ENCODE measurements at places on chromosomes 6 and 20.

DNA sequence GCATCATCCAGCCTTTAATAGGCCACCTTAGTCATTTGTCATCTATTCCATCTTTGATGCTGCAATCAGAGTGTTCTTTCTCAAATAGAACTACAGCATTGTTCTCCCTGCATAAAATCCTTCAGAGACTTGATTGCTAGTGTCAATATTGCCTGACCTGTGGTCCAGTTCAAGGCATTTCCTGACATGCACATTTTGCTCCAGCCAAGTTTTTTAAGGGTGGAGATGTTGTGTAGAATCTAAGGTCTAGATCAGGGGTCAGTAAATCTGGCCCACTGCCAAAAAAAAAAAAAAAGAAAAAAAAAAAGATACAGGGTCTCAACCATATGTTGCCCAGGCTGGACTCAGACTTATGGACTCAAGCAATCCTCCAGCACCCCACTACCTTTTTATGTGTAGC is 354.4 kb downstream of the FRK start:
- DNase-seq, result no peak

DNA sequence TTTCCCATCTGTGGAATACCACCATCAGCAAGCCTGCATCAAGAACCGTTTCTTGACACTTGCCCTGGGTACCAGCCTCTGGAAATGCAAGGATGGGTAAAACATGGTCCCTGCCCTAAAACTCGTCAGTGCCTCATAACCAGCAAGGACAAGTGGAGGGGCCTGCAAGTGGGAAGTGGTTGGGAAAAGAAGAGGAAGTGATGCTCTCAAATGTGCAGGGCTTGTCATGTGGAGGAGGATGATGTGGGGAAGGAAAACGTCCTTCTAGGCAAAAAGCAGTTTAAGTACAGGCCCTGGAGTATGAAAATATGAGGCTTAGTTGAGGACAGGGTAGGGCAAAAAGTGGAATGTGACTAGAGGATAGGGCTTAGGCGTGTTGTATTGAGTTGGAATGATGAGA is 19.0 kb downstream of the RREB1 start:
- no peak for DNase-seq

DNA sequence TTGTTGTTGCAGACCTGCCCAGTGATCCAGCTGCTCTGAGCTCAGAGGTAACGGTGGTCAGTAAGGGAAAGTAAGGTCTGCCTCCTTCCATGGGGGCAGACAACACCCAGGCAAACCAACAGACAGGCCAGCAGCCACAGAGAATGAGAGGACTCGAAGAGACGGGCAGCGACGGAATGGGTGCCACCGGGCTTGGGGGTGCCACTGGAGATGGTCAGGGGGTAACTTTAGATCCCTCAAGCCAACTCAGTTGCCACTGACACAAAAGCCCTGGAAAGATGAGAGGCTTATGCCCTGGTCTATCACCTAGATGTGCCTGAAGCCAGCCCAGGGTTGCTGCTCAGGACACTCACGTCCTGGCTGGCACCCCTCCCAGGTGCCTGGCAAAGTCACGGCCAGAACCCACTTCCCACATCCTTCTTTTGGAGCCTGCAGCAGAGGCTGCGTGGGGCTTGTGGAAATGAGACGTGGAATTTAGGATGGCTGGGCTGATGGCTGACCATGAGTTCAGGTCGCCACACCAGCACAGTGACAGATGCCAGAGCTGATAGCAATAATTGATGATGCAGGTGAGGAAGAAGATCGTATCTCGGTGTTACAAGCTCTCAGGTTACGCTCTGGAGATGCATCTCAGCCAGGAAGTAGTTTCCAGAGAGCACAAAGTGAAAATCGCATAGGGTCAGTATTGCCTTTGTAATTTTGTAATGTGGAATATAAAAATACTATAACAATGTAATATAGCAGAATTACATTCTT is 209.1 kb downstream of the SYNDIG1 start:
- DNase-seq, result no peak

- DNase-seq, result no peak
Observed at GRCh38 chr6:109516929-109517328, 33.9 kb upstream of the ZBTB24 start.

DNA sequence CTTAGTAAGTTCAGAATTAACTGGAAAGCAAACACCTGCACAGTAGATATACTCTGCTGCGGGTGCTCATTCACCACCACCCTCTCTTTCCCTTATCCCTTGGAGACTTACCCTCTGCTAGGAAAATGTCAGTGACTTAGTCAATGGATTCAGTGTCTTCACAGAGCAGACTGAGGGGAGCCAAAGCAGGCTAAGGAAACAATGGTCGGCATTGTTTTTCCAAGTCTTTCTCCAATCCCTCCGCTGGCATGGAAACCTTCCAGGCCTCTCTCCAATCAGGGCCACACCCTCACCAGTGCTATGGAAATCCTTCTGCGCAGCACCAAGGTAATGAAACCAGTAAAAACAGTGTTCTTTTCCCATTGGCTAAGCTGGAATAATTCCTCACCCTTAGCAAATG is 531.2 kb downstream of the TFAP2B start:
- peak; percentile 18 for DNase-seq

- no peak for DNase-seq
Observed at GRCh38 chr6:44699851-44700250, 312.3 kb downstream of the CDC5L start.

GRCh38 chr6:135018941-135019340 is 35.7 kb downstream of the HBS1L start:
- no peak for DNase-seq

DNA sequence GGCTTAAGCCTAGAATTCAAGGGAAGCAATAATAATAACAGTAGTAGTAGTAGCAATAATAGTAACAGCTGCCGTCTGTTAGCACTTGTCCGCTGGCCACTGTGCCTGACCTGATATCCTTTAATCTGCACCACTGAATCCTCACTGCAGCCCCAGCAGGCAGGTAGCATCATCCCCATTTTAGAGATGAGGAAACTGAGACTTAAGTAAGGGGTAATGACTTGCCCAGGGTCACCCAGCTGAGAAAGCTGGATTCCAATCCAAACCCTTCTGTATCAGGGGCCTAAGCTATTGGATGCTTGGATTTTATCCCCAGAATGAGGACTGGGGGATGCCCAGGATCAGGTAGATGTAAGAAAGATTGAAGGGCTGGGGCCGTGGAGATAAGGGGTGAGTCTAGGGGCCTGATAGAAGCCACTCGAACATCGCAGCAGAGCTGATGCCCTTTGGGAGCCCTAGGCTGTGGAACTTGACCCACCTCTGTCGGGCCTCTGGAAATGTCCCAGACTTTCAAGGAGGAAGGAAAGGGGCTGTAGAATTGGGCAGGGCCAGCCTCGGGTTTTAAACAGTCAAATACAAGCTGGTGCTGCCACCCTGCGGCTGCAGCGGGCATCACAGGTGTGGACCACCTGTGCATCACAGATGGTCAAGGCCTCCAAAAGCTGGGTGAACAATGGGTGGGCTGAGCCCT is 102.1 kb upstream of the MYL9 start:
- peak; percentile 52 for DNase-seq

DNA sequence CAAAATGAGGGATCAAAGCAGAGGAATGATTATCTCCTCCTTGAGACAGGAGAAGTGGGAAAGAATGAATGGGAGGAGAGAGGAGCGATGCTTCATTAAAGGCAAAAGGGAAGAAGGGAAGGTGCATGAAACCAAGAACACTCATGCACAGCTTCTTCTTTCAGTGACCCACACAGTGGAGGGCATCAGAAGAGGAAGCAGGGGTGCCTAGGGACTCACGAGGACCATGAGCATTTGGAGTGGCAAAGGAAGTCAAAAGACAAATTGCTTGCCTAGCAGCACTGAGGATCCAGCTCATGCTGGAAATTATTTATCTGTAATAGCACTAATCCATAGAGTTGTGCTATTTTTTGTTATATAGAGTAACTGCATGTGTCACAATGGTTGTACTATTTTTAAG is 66.1 kb downstream of the SMLR1 start:
- peak; percentile 23 for DNase-seq

GRCh38 chr20:956330-956951 is 40.3 kb upstream of the ANGPT4 start:
- peak; percentile 25 for DNase-seq

- DNase-seq, result no peak
Observed at GRCh38 chr20:41512624-41513023, 105.6 kb downstream of the CHD6 start.

- DNase-seq, result no peak
Observed at GRCh38 chr6:45626087-45626891, 248.6 kb upstream of the SUPT3H start.

- no peak for DNase-seq
Observed at GRCh38 chr6:3841711-3842565, 7.2 kb upstream of the FAM50B start.

DNA sequence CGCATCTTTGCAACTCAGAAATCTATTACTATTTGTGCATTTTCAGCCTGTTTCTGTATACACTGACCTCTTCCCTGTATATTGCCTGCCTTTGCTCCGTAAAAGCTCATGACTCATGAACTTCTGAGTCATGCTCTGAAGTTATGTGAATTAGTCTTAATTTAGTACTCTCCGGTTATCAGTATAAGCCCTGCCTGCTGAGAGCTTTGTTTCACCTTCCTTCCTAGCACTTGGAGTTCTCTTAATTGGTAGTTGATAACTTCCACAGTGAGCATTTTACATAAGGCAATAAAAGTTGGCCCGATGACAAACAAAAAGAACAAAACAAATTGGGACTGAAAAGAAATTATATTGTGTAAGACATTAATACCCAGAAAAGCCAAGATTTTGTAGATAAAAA is 231.4 kb downstream of the GJA1 start:
- no peak for DNase-seq

GRCh38 chr20:43812216-43812615 is 85.4 kb upstream of the GTSF1L start:
- no peak for DNase-seq

GRCh38 chr6:56399672-56400263 is 152.4 kb upstream of the COL21A1 start:
- no peak for DNase-seq

GRCh38 chr20:46740214-46740609 is 30.8 kb downstream of the SLC2A10 start:
- DNase-seq, result no peak

GRCh38 chr6:137880746-137881521 is 13.9 kb downstream of the TNFAIP3 start:
- DNase-seq, result peak; percentile 28

DNA sequence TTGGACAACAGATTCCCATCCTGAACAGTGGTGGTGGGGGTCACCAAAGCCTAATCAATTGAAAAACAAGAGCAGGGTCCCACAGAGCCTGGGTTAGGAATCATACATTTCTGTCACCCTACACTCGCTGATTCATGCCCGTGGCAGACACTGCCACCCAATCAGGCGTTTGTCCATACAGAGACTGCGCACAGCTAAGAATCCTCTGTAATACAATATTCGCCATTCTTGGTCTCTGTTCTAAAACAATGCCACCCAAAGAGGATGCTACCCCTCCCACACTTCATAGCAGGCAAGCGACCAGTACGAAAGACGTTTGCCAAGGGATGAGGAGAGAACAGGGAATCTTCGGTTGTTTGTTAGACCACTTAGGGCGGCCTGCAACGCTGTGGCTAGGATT is 28.1 kb upstream of the SLC22A23 start:
- DNase-seq, result no peak

All from midbrain (tissue), 1 donor.